ENCODE measurements at places on chromosomes 6 and 20.

GRCh38 chr6:4364711-4365110, 229.3 kb upstream of the ECI2 start:
- no peak for DNase-seq

DNA sequence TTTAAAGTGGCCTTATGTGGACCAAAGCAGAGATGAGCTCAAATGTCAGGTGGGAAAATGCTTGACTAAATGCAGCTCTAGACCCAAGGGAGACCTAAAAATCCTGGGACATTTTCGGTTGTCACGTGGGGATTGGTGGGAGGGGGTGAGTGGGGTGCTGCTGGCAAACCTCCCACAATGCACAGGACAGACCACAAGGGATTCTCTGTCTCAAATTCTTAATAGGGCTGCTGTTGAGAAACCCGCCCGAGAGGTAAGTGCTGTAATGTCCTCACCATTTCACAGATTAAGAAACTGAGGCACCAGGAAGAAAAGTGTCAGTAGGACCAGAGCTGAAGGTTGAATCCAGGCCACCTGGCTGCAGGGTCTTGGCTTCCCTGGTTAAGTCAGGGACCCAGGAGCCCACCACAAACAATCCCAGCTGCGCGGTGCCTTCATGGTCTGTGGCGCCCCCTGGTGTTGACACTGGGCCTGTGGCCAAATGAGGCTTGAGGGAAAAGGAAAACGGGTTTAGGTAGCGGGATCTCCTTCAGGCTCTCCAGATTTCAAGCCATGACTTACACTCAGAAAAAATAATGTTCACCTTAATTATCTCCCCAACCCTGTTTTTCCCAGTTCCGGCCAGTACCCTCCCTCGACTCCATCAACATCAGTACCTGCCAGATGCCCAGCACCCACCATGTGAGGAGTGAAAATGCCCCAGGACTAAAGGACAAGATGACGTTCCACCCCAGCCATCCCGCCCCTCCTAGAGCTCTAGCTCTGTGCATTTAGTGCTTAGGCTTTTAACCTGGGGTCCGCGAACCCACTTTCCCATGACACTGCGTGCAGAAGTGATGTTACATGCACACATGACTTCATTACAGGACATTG, 7.2 kb downstream of the HLA-G start:
- no peak for DNase-seq

- DNase-seq = no peak
These were observed 20.5 kb downstream of the CEBPB start for GRCh38 chr20:50211091-50211490.

DNA sequence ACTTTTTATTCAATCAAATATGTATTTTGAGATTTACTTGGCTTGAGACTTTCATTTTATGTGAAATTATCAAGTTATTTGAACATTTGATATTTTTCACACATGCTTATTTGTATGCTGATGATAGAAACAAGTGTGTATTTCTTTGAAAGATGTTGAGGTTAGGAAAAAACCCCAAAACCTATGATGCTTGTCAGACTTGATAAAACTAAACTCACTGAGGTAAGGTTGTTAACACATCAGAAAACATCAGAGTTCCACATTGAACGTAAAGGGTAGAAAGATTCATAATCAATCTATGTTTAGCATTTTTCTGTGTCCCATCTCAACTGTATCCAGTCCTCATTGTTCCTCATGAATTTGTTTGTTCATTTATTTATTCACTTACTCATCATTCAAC, 12.2 kb downstream of the SF3B5 start:
- no peak for DNase-seq

GRCh38 chr6:153405931-153406330, 274.8 kb upstream of the RGS17 start:
- no peak for DNase-seq

GRCh38 chr6:2961506-2961905, 9.9 kb downstream of the SERPINB6 start:
- DNase-seq = no peak

GRCh38 chr6:12379181-12379580, 89.0 kb downstream of the EDN1 start:
- DNase-seq = no peak

DNA sequence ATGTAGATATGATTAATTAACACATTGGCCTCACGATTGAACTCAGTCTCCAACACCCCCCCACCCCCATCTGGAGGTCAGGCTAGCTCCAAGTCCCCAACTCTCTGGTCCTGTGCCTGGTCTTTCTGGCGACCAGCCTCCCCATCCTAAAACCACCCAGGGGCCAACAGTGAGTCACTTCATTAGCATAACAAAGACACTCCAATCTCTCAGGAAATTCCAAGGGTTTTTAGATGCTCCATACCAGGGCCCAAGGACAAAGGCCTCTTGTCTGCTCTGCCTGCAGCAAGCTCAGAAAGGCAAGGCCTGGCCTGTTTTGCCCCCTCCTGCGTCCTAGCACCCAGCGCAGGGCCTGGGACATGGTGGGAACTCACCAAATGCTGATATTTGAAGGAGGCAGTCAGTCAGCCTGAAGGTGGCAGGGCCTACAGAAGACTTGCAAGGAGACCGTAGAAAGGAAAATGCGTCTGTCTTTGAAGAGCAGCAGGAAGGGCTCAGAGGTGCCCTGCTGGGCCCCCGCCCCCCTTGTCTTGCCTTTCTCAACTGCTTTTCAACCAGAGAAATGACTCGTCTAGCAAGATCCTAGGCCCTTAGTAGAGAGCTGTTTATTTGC, 184.7 kb downstream of the CDH4 start:
- no peak for DNase-seq

- DNase-seq = no peak
These were observed 5.1 kb downstream of the UBE2C start for GRCh38 chr20:45817376-45818194.

DNA sequence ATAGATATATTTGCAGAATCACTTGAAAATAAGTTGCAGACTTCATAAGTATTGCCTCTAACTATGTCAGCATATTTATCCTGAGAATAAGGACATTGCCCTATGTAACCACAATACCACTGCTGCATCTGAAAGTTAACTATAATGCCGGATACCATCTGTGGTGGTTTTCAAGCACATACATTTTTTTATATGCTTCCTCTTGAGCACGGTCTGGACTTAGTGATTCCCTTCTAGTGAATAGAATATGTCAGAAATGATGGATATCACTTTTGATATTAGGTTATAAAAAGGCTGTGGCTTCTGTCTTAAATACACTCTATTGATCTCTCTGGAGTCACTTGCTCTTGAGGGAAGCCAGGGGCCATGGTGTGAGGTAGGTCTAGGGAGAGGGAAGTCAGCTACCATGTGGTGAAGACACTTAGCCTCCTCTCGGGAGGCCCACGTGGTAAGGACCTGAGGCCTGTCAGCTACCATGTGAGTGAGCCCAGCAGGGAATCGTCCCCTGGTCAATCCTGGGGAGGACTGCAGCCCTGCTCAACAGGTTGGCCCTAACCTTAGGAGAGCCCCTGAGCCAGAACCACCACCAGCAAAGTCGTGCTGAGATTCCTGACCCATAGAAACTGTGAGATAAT, 57.5 kb downstream of the CCDC170 start:
- DNase-seq = no peak

GRCh38 chr6:168217880-168218537, 101.6 kb downstream of the DACT2 start:
- peak; percentile 81 for DNase-seq

DNA sequence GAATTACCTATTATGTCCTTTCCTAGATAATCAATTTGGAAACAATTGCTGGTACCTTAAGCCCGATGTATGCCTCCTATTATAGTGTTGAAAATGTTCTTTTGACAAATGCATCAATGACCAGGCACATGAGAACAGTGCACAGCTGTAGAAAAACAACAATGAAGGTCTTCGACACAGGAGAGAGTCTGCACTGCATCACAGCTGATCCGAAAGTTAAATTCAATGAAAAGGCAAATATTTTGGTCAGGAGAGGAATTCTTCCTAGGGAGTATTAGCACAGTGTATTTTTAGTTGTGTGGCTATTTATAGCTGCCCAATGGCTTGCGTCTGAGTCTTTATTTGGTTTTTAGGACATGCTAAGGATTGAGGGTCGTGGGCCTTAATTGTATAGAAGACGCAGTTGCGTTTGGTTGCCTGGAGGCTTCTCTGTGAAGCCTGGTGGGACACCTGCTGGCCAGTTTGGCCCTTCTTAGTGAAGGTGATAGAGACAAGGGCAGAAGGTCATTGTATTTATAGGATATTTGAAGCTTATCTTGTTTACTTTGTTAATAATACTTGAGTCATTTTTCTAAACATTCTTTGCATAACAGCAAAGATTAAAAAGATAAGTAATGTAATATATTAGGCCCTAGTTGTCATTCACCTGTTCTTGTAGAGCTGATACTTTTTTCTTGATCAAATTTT, 72.3 kb downstream of the CDYL start:
- no peak for DNase-seq

DNA sequence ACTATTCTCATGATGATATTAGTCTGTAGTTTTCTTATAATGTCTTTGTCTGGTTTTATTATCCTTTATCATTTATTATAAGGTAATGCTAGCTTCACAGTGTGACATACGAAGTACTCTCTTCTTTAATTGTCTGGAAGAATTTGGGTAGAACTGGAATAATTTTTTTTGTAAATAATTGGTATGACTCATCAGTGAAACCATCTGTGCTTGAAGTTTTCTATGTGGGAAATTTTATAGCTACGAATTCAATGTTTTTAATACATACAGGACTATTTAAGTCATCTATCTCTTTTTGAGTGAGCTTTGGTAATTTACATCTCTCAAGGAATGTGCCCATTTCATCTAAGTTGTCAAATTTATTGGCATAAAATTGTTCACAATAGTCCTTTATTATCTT, 86.3 kb downstream of the SOD2 start:
- no peak for DNase-seq

GRCh38 chr6:17724341-17724740, 17.6 kb upstream of the NUP153 start:
- no peak for DNase-seq

GRCh38 chr20:13180986-13181889, 39.8 kb upstream of the ISM1 start:
- DNase-seq = no peak

Measured in NCI-H1092 (cell line).